Activated gamma-delta T cell treated with Interleukin-2 at 50 U/mL for 16 hours (primary cell): ENCODE measurements at places on chromosomes 11 and 22.

- no peak for DNase-seq
Observed at GRCh38 chr11:117295438-117296137, 4.4 kb downstream of the BACE1-AS start.

GRCh38 chr11:67369801-67370284, 3.6 kb downstream of the CLCF1 start:
- no peak for DNase-seq

- peak; percentile 40 for DNase-seq
Observed at GRCh38 chr22:36385491-36386350, 2.0 kb downstream of the MYH9 start.

DNA sequence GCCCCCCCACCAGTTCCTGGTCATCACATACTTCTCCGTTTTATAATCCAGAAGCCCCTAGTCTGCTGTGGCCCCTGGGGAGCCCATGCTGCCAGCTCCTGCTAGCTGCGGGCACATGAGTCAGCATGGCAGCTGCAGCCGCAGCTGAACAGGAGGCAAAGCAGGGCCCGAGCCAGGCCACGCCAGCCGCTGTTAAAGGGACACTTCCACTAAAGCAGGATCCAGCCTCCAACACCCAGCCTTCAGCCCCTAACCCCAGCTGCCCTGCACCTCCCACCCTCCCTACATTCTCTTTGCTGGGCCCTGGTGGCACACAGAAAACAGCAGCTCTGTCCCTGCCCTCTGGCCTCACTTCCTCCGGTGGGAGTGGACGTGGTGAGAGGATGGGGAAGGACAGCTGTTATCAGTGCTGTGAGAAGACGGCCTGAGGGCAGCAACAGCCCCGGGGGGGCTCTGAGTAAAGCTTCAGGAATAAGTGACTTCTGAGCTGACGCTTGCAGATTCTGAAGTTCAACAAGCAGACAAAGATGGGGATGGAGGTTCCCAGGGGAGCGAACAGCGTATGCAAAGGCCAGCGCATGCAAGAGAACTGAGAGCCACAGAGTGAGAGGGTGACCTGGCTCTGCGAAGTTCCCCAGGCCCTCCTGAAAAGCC, 688 bp upstream of the LRRC74B start:
- no peak for DNase-seq

DNA sequence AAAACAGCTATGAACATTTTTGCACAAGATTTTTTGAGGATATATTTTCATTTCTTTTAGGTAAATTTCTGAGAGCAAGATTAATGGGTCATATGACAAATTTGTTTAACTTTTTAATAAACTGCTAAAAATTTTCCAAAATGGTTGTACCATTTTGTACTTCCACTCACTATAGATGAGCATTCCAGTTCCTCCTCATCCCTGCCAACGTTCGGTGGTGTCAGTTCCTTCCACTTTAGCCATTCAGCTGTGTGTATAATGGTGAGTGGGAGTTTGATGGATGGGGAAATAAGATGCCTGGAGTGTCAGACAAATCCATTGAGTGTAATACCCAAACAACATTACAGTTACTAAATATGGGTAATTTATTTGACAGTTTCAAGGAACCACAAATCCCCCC, 49.7 kb downstream of the MIAT start:
- no peak for DNase-seq

DNA sequence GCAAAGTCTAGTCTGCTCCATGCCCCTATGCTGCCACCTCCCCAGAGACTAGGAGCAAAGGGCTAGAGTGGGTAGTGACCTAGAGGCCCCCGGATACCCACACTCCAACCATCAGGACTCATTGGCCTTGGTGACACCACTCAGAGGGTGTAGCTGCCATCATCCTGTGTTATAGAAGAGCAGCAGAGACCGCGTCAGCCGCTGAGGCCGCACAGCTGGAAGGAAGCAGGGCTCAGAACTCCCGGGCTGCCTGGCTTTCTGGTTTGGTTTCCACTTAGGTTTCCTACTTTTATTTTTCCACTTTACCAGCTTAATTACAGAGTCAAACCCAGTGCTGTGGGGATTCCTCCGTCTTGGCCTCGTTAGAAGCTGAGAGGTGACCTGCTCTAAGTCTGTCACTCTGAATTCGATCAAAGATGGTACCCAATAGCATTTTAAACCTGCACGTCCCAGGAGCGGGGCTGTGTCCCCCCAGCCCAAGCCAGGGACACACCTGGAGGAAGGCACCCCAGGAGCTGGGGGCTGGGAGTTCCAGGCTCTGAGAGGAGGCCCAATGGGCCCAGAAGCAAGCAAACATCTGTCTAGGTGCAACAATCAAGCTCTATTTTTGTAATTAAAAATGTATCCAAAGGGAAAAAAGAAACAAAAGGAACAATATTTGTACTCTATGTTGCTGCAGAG, 2.1 kb upstream of the CDKN1C start:
- no peak for DNase-seq

- DNase-seq = no peak
Observed at GRCh38 chr11:34331329-34331728, 26.5 kb downstream of the ABTB2 start.

DNA sequence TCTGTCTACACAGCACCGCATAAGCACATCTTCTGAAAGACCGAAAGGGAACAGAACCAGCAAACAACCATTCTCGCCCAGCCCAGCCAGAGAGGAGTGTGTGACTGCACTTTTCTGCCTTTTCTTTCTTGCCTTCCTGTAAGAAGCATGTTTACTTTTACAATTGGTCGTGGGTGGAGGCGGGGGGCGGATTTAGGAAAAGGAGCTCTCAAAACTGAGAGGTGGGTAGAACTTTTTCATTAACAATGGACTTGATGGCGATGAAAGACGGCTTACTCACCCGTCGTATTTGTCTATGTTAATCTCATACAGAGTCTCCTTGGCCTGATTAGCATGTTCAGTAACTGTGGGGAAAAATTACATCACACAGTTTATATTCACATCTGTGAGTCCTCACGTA, 27.2 kb downstream of the CERK start:
- DNase-seq = no peak

GRCh38 chr11:126434950-126435335, 79.5 kb downstream of the ST3GAL4 start:
- DNase-seq = no peak

DNA sequence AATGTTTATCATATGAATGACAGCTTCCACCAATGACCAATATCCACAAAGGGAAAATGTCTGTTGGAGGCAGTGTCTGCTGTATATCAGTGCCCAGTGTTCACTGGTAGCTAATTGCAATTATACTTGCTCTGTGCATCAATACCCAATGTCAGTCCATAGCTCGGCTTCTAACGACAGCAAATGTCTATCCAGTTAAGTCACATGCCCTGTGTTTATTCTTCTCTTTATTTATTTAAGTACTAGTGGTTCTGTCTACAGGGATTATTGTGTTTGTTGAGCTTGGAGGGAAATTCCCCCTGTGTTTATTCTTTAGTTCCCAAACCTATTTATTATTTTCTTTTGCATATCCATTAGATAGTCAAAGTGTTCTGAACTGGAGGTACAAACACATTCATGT, 18.6 kb downstream of the TSKU start:
- no peak for DNase-seq

DNA sequence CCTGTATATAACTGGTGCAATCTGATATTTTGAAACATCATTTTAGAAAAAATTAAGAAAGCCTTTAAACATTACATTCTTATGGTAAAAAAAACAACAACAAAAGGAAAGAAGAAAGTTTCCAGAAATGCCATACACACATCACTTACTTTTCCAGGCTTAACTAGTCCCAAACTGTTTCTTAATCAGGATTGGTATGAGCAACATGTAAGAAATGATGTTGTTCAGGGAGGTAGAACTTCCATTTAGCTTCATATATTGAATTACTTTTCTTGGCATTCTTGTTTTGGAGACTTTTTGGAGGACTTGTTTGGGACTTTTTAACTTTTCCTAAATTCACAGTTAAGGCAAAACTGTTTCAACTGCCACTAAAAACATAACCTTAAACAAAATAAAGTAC, 791.5 kb downstream of the METTL15 start:
- no peak for DNase-seq

GRCh38 chr11:130103296-130103814, 33.7 kb downstream of the APLP2 start:
- DNase-seq = no peak

DNA sequence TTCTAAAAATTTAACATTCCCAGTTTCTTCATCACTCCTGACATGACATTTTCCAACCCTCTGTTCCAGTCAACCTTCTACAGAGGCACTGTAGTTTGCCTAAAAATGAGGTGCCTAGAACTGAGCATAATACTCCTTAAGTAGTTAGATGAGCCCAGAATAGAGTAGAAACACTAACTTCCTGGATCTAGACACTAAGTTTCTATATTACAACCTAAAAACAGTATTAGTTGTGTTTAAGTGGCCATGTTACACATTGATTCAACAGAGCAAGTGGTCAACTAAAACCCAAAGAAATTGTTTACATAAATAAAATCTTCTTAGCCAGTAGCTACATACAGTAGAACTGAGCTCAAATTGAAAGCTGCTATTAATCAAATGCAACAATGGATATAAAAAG, 1.3 kb downstream of the HPS5 start:
- no peak for DNase-seq

DNA sequence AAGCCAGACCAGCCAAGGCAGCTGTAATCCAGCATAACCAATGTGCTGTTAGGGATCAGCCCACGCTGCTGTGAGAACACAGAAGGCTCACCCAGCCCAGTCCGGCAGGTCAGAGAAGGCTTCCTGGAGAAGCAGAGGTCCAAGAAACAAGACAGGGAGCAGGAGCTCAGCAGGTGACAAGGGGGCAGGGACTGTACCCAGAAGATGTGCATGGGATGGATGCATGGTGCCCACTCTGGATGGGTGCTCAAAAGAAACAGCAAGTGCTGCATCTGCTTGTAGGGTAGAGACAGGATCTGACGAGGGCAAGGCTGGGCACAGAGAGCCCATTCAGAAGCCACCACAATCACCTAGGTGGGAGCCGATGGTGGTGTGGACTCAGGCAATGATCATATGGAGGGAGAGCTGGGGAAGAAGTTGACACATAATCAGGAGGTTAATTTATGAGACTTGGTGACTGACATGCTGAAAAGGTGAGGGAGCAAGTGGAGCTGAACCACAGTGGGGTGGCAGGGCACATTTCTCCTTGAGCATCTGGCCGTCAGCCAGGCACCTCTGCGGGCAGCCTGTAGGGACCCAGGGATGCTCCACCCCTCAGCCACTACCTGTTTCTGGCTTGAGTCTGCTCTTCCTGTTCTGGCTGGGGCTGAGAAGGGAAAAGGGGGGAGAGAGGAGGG, 102.3 kb upstream of the DRD2 start:
- DNase-seq = no peak

DNA sequence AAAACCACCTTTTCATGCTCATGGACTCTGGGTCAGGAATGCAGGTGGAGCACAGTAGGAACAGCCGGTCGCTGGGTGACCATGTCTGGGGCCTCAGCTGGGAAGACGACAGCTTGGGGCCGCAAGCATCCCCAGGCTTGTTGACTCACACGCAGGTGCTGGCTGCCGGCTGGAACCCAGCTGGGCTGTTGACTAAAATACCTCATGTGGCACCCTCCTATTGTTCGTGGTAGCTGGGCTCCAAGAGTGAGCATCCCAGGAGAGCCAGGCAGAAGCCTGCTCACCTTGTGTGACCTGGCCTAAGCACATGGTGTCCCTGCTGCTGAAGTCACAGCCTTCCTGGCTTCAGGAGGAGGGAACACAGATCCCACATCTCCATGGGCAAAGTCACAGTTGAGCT, 9.4 kb downstream of the DPP3 start:
- no peak for DNase-seq
